Hematopoietic multipotent progenitor cell treated with erythropoietin and hydrocortisone succinate and interleukin-3 and kit ligand, for 17 days (in vitro differentiated cells): ENCODE measurements at places on chromosomes 5 and 9.

DNA sequence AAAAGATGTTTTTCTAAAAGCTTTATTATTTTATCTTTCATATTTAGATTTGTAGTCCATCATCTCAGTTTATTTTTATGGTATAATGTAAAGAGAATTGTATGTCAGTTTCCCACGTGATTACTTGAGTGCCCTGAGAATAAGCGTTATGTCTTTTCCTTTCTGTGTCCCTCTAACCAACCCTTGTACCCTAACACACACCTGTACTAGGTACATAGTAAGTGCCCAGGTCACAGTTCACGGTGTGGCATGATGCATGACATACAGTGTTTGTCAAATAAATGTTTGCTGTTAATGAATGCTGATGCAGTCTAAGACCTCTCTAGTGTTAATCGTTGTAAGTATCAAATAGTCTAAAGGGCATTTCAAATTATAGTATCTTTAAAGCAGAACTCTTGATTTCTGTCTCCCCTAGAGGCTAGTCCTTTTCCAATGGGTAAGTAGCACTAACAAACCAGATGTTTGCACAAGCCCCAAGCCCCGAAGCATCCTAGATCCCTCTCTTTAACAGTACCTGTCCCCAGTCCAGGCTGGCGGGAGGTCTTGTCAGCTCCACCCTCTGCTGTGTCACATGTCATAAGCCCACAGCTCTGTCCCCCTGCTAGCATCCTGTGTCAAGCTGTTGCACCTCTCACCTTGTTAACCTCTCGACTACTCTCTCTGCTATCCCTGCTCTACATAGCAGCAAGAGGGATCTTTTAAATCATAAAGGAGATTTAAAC, 23.7 kb downstream of the NUP214 start:
- no peak for DNase-seq

- no peak for DNase-seq
These were observed 108.5 kb downstream of the C9orf152 start for GRCh38 chr9:110099236-110100095.

GRCh38 chr9:127954831-127955293, 17.2 kb upstream of the DPM2 start:
- DNase-seq: no peak

DNA sequence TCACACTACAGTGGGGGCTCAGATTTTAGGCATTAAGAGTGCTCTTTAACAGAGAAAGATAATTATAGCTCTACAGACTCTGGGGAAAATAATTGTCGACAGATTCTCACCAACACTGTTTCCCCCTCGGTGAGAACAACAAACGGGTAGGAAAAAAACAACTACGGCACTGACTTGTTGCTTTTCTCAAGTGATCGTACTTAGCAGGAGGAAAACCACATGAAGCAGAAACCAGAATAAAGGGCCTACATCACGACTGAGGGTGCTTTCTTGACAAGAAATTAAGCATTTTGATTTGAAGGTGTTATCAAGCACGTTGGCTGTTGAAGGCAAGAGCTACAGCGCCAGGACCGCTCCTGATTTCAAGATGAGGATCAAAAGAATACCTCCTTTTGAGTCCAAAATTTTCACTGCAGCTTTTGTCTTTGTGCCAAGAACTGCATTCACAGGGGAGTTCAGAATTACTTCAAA, 27.2 kb upstream of the CER1 start:
- DNase-seq: no peak

- no peak for DNase-seq
These were observed 205.9 kb downstream of the AUH start for GRCh38 chr9:91155746-91156376.

DNA sequence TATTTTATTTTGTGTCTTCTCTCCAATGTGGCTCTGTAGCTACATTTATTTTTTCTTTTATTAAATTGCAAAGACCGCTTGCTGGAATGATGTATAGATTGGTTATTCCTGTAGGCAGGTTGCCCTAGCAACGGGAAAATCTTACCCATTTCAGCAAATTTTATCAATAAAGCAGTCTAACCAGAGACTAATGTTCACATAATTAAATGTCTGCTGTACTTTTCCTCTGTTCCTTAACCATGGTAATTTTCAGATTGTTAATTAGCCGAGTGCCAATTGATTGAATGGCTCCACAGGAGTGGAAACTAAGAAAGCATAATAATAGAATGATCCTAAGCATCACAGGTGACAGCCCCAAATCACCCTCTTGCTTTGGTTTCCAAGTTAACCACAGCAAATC, 134.8 kb downstream of the BASP1 start:
- no peak for DNase-seq

DNA sequence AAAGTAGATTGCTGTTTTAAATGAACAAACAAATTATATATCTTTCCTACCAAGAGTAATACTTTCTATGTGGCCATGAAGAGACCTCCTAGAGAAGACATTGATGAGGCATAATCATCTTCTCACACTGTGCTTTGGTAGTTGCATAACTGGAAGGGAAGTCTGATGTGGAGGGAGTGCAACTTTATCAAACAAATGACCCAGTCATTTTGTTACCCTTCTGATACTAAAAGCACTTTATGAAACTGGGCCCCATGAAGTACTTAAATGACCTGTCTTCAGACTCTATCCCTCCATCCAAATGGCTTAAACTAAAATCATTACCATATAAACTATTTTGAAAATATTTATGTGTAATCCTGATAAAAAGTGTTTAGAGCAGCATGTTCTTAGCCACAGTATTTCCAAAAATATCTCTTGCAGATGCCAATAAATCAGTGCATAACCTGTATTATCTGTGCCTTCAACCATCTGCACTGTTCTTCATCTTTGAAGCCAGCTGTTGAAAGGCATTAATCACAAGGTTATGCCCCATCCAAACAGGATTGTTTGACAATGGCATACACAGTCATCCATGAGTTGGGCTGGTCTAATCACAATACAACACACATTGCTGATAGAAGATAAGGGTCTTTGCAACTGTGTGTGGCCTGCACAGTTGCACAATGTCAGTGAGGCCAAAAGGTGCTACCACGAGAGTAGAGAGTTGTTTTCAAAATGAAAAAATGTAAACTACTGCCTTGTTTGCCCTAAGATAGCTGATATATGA, 31.9 kb upstream of the MIER3 start:
- DNase-seq: no peak

DNA sequence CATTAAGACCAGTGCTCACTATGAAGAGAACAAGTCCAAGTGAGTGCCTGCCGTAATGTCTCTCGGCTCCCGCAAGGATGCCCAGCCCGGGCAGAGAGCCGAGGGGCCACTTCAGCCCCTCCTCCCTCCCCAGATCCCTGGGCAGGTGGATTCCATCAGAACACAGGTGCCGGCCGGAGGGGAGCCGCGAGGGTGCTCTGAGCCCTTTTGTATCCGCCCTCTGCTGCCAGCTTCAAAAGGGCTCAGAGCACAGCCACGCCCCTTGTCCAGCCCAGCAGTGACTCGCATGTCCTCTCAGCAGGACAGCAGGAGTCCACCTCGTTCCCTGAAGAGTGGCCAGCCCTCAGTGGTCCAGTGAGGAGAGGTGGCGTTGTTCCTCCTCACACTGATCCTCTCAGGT, 43.9 kb downstream of the CYFIP2 start:
- DNase-seq: no peak

- DNase-seq: no peak
These were observed at the start of gene GPX8 for GRCh38 chr5:55159763-55160492. GPX8 (plus strand) TSS chr5:55160171; CDS start chr5:55160193, 22 bp downstream.

GRCh38 chr5:142422429-142422828, 97.6 kb upstream of the SPRY4 start:
- DNase-seq: no peak

GRCh38 chr5:29518176-29518575, 1675.3 kb upstream of the CDH6 start:
- DNase-seq: no peak

DNA sequence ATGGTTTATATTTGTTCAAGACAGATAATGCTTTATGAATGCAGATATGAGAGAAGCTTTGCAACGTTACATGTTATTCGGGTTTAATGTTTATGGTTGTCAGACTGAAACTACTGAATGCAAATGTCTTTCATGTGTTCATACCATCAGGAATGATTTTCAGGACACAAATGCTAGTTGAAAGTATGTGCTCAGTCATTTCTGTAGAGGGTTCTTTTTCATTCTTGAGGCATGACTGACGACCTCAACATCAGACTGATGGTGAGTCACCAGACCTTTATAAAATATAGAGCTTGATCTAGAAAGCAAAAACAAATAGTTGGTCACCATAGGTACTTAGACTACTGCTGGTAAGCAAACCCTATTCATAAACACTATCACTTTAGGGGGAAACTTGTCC, 287.3 kb upstream of the NUDT12 start:
- DNase-seq: no peak

DNA sequence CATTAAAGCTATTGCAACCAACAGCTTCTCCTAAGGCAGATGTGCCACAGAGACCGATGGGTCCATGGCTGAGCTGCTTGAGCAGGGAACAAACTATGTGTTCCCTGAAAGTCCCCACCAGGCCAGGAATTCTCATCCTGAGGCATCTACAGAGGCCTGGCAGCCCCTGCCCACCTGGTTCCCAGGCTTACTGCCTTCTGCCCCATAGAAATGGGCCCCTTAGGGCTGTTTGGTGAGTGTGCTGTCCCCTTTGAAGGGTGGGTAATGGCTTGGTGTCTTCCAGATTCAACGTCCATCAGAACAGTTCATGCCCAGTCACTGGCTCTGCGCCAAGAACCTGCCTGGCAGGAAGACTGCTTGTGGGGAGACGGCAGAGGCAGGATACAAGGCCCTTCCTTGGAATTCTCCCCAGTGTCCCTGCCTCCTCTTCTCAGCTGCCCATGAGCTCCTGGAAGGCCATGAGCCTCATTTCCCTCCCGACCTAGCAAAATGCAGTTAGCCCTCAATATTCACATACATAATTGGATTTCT, 3.8 kb upstream of the COL27A1 start:
- DNase-seq: no peak

DNA sequence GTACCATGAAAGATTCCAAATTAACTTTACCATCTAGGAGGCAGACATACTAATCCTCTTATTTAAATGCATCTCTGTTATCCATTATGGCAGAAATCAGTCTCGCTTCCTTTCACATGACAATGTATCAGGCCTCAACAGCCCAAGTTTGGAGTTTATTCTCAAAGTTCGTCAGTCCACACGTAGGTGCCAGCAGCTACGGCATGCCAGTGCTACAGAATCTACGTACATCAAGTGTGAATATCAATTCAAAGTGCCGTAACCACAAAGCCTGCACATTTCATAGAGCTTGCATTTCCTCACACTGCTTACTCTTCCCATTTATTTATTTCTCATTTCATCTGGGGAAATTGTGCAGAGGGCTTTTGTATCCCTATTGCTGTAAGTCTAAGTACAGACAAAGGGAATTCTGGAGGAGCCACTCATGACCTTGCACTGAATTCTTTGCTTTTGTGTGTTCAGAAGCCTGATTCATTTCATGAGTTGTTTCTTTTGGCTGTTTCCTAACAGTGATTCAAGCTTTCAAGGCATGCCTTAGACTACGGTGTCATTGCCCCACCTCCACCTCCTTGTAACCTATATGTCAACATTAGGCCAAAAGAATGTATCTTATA, 10.0 kb downstream of the ENC1 start:
- DNase-seq: no peak

- peak; percentile 81 for DNase-seq
These were observed 4.0 kb upstream of the TMEM250 start for GRCh38 chr9:136122425-136123383.

- no peak for DNase-seq
These were observed 117.8 kb upstream of the PTCH1 start for GRCh38 chr9:95634536-95634935.

GRCh38 chr9:97384406-97385262, 27.3 kb upstream of the TDRD7 start:
- no peak for DNase-seq

DNA sequence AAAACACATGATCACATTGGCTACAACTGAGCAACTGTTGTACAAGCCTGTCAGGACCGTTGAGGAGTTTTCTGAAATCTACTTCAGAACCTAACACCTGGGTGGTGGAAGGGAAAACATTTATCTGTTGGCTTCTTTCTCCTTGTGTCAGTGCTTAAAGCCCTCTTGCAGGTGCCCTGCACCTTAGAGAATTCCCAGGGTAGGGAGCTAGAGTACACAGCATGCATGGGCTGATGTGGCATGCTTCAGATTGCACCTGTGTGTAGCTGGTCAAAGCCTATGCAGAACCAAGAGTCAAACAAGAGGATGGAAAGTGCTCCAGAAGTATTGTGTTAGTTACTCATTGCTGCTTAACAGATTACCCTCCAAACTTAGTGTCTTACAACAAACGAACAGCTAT, 33.6 kb upstream of the ZBED3 start:
- DNase-seq: no peak

- peak; percentile 49 for DNase-seq
These were observed 1.4 kb downstream of the SLC26A2 start for GRCh38 chr5:149961957-149962409.

GRCh38 chr5:144210655-144211054, 40.0 kb downstream of the KCTD16 start:
- no peak for DNase-seq

DNA sequence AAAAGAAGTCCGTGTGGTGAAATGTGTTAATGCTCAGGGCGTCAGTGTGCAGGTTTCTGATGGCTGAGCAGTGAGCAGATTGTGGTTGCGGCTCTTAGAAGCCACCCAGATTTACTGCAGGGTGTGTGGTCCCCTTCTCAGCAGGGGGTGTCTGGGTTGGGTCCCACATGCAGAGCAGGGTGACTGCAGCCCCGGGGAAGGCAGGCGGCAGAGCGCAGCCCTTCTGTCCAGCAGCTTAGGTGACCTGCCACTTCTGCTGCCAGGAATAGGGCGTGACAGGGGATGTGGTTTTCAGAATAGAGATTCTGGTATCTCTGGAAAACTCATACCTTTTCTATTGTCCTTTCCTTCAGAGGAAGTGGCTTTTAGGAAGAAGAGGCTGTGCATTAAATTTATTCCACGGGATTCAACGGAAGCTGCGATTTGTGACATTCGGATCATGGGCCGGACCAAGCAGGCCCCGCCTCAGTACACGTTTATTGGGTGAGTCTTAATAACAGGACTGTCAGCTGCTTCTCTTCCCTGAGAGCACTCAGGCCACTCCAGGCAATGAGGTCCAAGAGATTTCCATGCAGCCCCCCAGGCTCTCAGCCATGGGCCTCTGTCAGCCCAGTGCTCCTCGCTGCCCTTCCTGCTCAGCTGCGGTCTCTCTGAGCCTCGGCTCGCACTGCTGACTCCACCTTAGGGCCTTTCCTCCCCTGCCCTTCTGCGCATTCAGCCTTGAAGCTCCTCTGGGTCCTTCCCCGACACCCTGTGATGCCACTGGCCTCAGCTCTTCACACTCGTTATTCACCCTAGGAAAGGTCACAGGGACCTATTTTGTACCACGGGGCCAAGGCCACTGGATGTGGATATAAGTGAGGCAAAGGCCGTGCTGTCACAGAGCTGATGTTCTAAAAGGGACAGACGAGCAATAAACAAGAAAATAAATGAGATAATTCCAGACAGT, 65.4 kb downstream of the MVB12B start:
- no peak for DNase-seq

- DNase-seq: no peak
These were observed 10.0 kb upstream of the SEPTIN8 start for GRCh38 chr5:132787076-132787475.
